ENCODE measurements at places on chromosomes 3 and 15. TPM values are rescaled to one million over a fixed set of nuclear protein-coding genes. Genes with fewer than 3 reads are reported as not detected.
A peak's percentile ranks its signal among the peaks of the same experiment; 100 is the strongest.

SLC25A26 gene
- total RNA-seq: 32.3 TPM

DNA sequence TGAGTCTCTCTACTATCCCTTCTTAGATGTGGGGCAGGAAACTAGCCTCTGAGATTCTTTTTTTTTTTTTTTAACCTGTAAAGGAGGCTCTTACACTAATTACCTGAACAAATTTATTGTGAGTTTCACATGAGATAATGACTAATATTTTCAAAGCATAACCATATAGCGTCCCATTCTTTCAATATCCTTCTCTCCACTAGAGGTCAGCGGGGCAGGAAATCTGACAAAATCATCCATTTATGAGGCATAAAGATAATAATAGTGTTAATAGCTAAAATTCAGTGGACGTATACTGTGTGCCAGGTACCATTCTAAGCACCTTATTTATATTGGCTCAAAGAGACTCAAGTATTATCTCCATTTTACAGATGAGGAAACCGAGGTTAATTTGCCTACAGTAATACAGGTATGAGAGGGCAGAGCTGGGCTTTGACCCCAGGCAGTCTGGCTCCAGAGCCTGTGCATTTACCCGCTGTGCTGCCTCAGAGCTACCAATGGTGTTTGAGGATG lies 16.3 kb upstream of the SMAD6 start:
- DNase-seq: no peak

- peak; percentile 62 for DNase-seq
Observed at GRCh38 chr15:45635191-45635638, 386 bp downstream of the SQOR start.

GRCh38 chr3:14389716-14390115 lies 12.7 kb upstream of the SLC6A6 start:
- DNase-seq: no peak

DNA sequence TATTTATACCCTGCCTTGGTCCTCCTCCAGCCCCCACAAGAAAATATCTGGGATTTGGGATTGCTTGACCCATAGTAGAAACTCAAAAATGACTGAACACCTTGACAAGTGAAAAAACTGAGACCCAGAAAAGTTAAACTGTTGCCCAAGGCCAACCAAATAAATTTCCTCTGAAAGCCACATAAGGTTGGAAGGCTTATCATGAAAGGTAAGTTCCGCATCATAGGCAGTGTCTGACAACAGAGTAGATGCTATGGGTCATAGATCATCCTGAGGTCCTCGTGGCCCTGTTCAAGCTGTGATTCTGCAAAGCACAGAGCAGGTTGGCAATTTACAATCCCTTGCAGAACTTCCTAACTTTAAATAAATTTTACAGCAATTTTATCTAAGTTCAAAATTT lies 140.8 kb upstream of the TSC22D2 start:
- DNase-seq: no peak

TPRG1 gene
- total RNA-seq: 4.7 TPM

DNA sequence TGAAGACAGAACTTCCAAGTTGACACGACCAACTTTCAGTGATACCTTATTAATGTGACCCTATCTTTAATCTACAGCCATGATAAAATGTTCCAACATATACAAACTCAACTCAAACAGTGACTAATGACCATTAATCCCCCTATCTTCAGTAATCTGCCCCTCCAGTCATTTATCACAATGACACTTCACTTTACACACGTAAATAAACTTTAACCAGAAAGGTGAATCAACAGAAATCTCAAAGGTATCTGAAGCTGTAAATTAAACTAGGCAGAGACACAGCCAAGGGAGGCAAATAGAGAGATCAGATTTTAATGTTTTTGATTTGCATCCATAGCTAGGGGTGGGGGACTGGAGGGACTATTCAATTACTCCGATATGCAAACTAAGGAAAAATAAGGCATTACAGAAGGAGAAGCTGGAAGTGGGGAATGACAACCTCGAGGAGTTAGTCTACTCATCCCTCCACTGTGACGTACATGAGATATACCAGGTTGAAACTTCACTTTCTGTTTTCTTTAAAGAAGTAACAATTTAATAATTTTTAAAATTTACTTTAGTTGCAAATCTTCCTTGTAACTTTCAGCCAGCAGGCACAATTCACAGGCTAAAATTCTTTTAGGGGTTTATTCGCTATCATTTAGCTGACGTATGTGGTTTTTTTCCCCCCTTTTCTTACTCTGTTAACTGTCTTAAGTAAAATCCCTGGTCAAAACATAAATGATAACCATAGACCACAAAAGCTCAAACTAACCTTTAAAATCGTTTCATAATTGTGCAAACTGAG lies 751.0 kb downstream of the ROBO1 start:
- DNase-seq: no peak

DNA sequence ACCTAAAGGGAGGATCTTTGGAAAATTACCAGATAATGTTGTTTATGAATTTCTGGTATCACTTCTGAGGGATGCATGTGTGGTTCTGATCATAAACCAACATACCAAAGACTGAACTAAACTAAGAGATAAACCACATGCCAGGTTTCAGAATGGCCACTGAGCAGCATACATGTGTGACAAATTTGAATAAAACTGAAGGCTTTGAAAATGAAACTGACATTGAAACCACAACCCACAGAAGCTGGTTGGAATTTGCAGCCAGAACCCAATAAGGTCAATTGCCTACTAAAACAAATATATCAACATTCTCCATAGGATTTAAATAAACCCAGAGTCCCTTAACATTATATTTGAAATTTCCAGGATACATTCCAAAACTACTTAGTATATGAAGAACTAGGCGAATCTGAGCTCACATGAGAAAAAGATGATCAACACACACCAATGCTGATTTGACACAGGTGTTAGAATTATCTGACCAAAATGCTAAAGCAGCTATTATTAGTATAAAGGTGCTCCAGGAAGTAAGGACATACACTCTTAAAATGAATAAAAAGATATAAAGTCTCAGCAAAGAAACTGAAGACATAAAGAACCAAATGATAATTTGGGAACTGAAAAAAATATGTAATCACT lies 125.0 kb downstream of the ZNF280D start:
- DNase-seq: no peak

TRIP4 gene
- 14.6 TPM for total RNA-seq

GRCh38 chr3:73203101-73203500 lies 141.6 kb downstream of the EBLN2 start:
- DNase-seq: no peak

LMAN1L gene
- 219 TPM for total RNA-seq

IGF2BP2 gene
- total RNA-seq: 8.8 TPM

DNA sequence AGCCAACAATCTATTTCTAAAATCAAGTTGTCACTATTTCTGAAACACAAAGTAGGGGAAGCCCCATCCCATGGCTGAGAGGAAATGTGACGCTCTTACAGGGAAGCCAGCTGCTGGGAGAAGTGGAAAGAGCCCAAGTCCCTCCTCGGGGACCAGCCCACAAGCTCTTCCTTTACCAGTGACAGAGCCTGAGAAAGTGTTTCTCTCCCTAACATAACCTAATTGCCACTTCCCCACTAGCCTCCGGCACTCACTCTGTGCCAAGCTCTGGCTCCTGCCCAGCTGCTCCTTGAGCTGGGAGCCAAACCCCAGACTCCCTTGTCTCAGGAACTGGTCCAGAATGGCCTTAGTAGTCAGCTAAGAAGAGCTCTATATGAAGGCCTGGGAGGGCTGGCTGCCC lies 42.9 kb downstream of the TNFAIP8L3 start:
- peak; percentile 48 for DNase-seq

GRCh38 chr15:61169904-61170695 lies 59.0 kb downstream of the RORA start:
- DNase-seq: no peak

CHAC1 gene
- total RNA-seq: 2.7 TPM

LINGO1 gene
- total RNA-seq: 2.9 TPM

GRCh38 chr3:13504161-13504831 lies 24.2 kb downstream of the HDAC11 start:
- DNase-seq: no peak

ISLR gene
- 36.5 TPM for total RNA-seq

DNA sequence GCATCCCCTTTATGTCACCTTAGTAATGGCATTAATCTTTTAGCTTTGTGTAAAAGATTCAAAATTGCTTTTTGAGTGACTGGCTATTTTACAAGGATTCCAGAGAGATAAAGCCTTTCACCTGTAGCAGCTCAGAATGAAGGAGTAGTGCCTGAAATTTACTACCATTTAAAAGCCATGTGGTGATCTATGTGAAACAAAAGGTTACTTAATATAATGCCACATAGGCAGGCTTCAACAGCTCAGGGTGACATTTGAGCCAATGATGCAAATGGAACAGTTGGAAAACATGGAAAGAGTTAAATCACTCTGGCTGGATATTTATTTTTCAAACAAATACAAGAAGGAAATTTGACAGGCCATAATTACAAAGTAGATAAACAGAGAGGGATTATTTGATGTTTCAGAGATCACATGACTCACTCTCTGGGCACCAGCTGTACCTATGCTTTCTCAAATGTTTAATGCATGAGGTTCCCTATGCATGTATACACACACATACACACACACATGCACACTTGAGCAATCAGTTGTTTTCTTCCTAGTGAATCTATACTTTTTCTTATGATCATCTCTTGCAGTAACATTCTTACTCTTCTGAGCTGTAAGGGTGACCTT lies 171.5 kb downstream of the ZMAT3 start:
- DNase-seq: no peak

TMEM207 gene
- not detected for total RNA-seq

DNA sequence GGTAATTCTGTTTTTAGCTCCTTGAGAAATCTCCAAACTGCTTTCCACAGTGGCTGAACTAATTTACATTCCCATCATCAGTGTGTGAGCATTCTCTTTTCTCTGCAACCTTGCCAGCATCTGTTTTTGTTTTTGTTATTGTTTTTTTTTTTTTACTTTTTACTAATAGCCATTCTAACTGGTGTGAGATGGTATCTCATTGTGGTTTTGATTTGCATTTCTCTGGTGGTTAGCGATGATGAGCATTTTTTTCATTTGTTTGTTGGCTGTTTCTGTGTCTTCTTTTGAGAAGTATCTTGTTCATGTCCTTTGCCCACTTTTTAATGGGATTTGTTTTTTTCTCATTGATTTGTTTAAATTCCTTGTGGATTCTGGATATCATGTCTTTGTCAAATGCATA lies 129.7 kb upstream of the ABHD17C start:
- no peak for DNase-seq

LCMT2 gene
- total RNA-seq: 7.4 TPM

GRCh38 chr15:40584191-40584590 lies 9.9 kb upstream of the KNL1 start:
- DNase-seq: no peak

- DNase-seq: no peak
Observed at GRCh38 chr15:77506311-77507142, 85.8 kb downstream of the HMG20A start.

DNA sequence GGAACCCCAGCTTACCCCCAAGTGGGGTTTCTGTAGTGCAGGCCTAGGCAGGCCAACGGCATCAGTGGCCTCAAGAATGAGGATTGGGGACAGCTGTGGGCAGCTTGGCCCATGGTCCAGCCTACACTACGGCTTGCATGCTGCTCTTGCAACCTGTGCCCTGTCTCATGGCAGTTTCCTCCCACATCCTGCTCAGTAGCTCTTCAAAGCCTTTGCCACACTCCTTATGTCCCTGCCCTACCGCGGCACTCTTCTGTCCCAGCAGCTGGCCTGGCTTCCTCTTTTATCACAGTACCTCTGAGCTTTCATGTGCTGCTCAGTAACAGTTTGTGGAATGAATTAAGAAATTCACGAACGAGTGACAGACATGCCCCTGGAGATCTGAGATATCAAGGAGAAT lies 431.0 kb downstream of the EPHB1 start:
- DNase-seq: no peak

SLC24A5 gene
- total RNA-seq: not detected

DNA sequence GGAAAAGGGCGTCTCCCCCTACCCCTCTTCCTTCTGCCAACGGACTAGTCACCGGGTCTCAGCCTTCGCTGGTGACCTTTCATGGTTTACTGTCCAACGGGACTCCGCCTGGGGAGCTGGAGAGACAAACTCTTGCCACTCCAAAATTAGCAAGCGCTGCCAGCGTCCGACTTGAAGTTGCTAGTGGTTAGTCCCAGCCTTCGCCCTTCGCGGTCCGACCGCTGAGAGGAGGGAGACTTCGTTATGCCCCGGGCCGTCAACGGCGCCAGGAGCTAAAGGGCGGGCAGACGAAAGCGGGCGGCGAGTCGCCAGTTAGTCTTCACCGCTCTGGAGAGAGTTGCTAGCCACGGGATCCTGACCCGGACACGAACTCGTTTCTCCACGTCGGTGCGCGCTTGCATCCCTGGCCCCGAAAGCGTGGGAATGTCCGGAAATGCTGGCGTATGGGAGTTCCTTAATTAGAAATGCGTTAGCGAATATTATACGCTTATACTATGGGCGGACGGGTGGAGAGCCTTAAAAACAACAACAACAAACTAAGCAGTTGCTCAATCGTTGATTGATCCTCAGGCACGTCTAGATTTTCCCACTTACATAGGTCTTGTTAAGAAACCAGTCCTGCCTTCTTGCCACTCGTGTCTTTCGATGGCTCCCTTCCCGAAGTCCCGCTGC lies 716 bp downstream of the SMC4 start:
- DNase-seq: peak; percentile 32

DNA sequence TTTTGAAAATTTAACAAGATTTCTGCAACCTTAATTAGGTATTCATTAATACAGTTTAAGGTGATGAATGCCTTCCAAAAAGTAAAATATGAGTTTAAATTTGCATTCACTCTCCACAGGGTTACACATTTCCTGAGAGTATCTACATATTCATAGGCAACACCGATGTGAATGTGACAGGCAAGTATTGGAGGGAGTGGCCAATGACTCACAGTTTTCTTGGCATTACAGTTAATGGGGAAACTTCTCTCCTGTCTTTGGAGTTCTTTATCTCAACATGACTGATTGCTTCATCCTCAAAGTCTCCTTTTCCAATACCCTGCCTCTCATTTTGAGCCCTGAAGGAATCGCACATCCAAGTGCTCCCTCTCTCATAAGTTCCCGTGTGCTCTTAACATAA lies 181.9 kb upstream of the CHL1 start:
- no peak for DNase-seq

DNA sequence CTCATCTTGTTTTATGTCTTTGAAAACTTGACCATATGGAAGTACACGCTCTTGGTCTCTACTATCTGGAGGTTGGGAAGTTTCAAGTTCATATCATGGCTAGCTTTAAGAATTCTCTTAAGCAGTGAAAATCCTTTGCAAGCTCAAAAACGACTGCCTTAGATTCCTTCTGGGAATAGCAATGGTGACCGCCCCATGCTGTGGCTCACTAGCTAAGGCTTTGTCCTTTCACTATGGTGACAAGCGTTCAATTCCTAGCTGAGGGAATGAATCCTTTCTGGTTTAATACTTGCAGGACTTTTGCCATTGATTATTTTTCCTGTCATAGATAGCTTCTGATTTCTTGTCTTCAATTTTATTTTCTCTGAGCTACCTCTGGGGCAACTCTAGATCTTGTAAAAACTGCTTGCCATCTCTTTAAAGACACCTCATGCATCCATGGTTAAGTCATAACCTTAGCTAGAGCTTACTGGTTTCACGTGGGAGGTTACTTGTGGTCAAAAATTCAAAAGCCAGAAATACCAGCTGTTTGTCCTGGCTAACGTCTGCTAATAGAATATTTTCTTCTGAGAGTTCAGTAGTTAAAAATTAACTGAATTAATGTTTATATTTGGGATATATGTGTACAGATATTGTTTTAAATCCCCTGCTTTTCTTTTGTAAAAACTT lies 673.4 kb upstream of the CBLB start:
- DNase-seq: no peak
